ENCODE measurements at places on chromosomes 5 and 9.

GRCh38 chr9:69060766-69061165 lies 25.2 kb downstream of the FXN start:
- no peak for DNase-seq

GRCh38 chr9:134651226-134651905 lies 9.8 kb downstream of the COL5A1 start:
- DNase-seq, result no peak

DNA sequence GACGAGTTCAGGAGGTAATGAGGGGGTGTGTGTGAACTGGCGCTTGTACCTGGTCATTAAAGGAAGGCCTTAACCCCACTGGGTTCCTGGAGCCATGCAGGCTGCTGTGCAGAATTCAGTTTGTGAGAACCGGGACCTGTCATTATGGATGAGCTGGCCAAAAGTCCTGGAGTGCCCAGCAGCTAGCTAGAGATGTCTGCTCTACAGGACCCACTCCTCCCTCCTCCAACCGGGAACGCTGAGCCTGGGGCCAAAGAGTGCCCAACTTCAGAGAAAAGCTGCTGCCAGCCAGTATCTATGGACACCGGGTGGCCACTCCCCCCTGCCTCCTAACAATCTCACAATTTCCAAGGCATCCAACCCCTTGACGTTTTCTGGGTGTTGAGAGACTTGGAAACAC lies 1.2 kb downstream of the ENTREP1 start:
- no peak for DNase-seq

DNA sequence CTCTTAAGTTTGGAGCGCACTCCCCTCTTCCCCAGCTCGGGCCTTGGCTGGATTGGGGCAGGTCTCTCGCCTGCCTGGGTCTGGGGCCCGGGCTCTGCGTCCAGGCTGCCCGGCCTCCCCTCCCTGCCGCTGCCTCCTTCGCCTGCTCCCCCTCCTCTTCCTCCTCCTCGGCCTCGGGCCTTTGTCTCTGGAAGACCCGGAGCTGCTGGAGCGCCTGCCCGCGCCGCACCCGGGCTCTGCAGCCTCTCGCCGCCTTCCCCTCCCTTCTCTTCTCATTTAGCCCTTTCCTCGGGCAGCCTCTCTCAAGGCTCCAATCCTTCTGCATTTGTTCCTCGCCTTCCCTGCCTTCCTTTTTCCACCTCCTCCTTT lies 218.5 kb downstream of the C9orf50 start:
- DNase-seq, result no peak

GRCh38 chr9:69049094-69049493 lies 13.5 kb downstream of the FXN start:
- DNase-seq, result no peak

GRCh38 chr5:176564002-176564401 lies 14.9 kb downstream of the CDHR2 start:
- DNase-seq, result no peak

DNA sequence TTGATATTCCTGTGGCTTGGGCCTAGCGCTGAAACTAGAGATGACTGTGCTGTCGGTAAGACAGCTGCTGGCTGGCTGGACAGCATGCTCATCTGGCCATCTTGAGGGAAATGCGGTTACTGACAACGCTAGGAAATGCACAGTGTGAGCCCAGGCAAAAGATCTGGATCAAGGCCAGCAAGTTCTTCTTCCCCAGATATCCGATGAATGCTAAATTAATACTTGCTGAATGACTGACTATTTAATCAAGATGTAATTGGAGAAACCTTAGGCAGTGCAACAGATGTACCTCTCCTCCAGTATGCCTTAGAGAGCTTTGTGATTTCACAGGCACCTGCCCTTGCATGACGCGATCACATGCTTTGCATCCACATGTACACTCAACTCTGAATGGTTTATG lies 659.1 kb downstream of the EFNA5 start:
- no peak for DNase-seq

- DNase-seq, result no peak
Observed at GRCh38 chr5:173514661-173515060, 101.8 kb downstream of the BOD1 start.

GRCh38 chr9:112945620-112946208 lies 55.0 kb upstream of the SLC46A2 start:
- no peak for DNase-seq

- DNase-seq, result no peak
Observed at GRCh38 chr5:20446121-20446520, 458.1 kb upstream of the CDH18 start.

DNA sequence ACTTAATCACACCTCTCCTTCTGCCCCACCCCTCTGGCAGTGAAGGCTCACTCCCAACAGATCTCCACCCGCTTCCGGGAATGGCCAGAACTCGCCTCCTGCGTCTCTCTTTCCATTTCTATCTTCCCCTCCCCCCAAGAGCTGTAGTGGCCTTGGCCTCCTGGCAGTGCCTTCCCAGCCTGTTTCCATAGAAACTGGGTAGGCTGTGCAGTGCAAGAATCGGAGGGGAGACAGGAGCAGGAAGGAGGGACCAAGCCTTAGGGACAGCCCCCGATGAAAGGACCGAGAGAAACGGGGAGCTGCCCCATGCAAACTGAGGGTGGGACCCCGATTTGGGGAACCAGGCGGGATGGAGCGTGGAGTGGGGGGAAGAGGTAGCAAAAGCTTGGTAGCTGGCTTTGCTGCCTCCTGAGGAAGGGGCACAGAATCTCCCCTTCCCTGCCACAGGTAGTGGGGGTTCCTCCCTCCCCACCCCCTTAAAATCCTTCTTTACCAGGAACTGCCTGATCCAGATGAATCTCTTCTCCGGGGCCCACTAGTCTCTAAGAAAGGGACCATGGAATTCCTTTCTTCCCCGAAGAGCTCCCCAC lies 4.5 kb upstream of the PCDH1 start:
- DNase-seq, result no peak

DNA sequence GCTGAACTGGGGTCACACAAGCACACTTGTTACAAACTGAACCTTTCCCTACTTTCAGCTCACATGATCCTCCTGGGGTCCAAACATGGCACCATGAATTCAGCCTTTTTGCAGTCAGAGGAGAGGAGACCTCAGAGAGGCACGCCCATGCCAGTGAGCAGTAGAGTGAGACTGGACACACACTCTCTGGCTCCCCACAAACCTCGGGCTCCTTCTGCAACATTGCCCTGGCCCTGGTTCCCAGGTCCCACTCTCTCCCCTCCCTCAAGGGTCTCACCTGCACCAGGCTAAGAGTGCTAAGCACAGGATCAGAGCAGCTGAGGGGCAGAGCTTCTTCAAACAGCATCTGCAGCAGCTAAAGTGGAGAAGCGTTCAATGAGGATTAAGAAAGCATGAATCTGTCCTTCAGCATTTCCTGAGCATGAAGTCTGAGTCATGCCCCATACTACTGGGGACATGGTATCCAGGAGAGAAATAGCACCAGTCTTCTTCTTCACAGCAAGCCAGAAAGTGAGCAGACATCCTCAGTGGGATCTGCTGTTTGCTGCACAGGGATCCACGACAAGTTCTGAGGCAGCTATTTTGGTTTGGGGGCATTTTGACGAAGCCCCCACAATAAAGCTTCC lies 27.2 kb downstream of the SLC35A4 start:
- no peak for DNase-seq

All from CD4-positive, alpha-beta T cell treated with Interleukin-2 at 100 ng/mL for 4 hours (primary cell).